ENCODE measurements at places on chromosomes 16 and 17. TPM values are rescaled to one million over a fixed set of nuclear protein-coding genes. Genes with fewer than 3 reads are reported as not detected.
A peak's percentile ranks its signal among the peaks of the same experiment; 100 is the strongest.

Gene LITAFD
- total RNA-seq: not detected

Gene ITGAL
- total RNA-seq: 648 TPM

Gene AIPL1
- not detected for total RNA-seq

Gene MMP2
- total RNA-seq: 0.55 TPM

Gene HCRT
- not detected for total RNA-seq

Gene SPATA20
- 14.1 TPM for total RNA-seq

Gene GPR142
- total RNA-seq: not detected

Gene CDH8
- total RNA-seq: not detected

Gene PFAS
- 29.1 TPM for total RNA-seq

Gene DBNDD1
- total RNA-seq: 0.73 TPM

Gene KRTAP4-1
- not detected for total RNA-seq

Gene USP6
- not detected for total RNA-seq

DNA sequence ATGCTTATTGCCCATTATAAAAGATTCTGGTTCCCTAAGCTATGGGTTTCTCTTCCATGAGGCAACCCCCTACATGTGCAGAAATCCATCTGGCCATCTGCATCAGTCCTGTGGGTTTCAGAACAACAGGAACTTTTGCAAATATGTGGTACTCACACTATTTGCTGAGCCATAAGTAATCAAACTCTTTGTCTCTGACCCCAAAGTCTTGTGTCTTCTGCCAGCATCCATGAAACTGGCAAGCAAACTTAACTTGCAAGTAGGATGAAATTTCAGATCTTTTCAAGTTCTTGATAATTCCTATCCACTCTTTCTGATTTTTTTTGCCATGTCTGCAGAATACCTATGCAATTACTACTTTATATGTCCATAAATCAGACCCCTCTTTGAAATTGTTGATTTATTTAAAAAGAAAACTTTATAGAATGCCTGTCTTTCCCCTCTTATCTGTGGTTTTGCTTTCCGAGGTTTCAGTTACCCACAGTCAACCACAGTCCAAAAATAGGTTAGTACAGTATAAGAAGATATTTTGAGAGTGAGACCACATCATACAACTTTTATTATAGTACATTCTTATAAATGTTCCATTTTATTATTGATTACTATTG is 158.4 kb upstream of the IRX3 start:
- no peak for DNase-seq

DNA sequence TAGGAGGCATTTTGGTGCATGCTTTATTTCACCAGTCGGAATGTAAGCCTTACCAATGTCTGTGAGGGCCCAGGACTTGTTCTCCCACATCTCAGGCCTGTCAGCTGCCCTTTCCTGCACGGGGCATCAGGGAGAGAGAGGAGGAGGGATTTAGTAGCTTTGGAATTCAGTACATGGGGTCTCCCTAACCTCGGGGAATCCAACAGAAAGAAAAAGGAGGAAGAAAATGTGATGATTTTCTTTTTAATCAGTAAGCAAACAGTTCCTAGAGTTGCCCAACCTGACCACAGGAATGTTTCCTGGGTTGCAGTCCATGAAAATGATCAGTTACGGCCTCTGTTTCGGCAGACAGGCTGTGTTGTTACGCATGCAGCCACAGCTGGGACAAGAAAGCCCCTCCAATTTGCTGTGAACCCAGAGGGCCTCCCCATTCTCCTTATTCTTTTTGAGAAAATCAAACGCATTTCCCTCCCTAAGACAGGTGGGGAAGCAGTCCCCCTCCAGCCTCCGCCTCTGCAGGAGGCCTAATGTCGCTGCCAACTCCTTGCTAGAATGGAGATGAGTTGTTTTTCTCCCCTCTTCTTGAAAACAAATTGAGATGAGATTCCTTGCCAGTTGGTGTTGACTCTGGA is 53.1 kb upstream of the TANGO6 start:
- no peak for DNase-seq

DNA sequence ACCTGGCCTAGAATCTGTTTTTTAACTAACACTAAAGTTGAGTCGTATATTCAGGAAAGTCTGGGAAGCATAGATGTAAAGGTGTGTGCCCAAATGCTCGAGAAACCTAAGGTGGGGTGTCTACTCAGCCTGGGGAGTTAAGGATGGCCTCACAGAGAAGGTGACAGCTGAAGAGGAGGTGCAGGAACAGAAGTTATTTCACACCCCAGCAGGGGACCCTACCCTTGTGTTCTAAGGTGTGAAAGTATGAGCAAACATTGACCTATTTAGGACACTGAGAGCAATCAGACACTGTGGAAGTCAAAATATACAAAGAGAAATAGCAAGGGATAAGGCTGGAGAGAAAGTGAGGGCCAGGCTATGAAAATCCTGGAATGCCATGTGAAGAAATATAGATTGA is 49.0 kb upstream of the DHX40 start:
- DNase-seq: no peak

GRCh38 chr17:82775001-82775823 is 23.3 kb downstream of the TBCD start:
- no peak for DNase-seq

- DNase-seq: no peak
Observed at GRCh38 chr16:81946206-81946605, 65.1 kb downstream of the SDR42E1 start.

GRCh38 chr16:19213885-19214284 is 45.8 kb downstream of the SYT17 start:
- DNase-seq: no peak

GRCh38 chr17:9672691-9673090 is 27.4 kb downstream of the USP43 start:
- no peak for DNase-seq

GRCh38 chr17:47937941-47938340 is 3.4 kb upstream of the PNPO start:
- DNase-seq: no peak

DNA sequence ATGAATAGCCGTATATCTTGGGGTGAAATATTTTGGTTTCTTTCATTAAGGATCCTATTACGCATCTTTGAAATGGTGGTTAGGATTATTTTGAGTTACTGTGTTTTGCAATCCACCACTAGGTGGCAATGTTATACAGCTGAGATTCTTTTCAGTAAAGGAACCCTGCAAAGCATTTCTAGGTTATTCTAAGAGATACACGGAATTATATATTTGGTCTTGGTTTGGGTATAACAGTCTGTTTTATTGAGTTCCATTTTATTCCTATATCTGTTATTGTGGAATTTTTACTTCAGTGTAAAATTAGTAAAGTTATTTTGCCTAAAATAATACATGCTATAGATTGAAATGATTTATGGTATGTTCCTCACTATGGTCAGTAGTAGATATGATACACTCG is 62.9 kb upstream of the CPHXL start:
- DNase-seq: peak; percentile 33

DNA sequence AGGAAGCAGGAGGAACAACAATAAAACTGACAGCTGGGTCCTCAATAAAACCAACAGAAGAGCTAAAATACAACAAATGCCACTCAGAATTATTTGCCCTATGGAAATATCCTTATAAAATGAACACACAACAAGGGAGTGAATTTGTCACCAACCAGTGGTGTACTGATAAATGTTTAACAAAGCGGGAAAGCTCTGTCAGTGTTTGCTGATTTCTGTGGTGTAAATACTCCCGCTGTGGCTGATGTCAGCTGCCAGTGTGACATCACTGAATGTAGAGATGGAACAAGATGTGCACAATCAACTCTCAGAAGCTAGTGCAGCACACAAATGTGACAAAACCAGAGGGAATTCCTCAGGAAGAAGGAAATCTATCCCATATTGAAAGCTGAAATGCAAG is 51.9 kb downstream of the CDYL2 start:
- DNase-seq: no peak

DNA sequence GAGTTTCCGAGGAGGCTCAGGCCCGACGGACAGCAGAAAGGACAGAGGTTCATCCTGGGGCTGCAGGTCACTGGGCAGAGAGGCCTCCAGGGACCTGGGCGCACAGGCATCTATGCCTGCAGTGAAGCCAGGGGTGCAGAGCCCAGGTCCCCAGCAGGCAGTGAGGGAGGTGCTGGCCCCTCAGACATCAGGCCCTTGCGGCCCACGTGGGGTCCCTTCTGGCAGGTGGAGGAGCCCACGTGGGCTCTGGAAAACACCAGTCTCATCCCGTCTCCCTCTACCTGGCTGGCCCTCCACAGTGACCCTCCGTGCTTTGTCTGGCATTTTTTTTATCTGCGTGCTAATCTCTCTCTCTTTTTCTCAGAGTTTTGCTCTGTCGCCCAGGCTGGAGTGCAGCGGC is 36.5 kb downstream of the ENGASE start:
- DNase-seq: no peak

GRCh38 chr16:50674831-50675230 is 6.3 kb downstream of the SNX20 start:
- DNase-seq: no peak

GRCh38 chr16:10386517-10387100 is 748 bp downstream of the ATF7IP2 start:
- no peak for DNase-seq

- no peak for DNase-seq
Observed at GRCh38 chr17:78369791-78370381, 8.6 kb upstream of the PGS1 start.

DNA sequence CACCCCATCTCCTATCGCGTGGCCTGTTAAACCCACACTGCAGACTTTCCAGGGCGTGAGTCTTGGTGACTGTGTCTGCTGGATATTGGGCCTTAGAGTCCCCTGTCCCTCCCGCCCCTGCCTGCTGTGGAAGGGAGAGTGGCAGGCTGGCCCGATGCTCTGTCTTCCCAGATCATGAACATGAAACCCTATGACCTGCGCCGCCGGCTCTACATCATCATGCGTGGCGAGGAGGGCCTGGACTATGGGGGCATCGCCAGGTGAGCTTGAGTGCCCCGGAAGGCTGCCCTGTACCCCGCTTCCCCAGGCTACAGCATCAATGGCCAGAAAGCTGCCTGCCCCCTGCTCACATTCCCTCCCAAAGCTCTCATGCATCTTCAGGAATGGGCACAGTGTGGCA is 19.5 kb upstream of the CLEC18A start:
- DNase-seq: no peak

- no peak for DNase-seq
Observed at GRCh38 chr16:29943846-29944799, 17.8 kb upstream of the TMEM219 start.

GRCh38 chr17:78774453-78774852 is 7.6 kb downstream of the CYTH1 start:
- DNase-seq: no peak

DNA sequence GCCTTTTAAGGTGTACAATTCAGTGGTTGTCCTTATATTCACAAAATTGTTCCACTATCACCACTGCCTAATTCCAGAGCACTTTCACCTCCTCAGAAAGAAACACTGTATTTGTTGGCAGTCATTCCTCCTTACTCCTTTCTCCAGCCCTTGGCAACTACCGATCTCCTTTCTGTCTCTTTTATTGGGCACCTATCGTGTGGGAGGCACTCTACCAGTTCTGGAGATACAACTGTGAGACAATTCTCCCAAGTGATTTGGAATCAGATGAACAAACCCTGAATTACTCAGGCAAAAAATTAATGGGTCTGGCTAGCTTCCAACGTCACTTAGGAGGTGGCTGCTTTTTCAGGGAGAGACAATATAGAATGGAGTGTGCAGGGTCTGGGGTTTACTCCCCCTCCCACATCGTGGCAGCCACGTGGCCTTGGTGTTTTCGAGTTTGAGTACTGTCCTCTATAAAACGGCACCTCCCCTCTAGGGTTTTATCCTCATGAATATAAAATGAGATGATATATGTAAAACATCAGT is 63.9 kb downstream of the SHISA9 start:
- DNase-seq: no peak

DNA sequence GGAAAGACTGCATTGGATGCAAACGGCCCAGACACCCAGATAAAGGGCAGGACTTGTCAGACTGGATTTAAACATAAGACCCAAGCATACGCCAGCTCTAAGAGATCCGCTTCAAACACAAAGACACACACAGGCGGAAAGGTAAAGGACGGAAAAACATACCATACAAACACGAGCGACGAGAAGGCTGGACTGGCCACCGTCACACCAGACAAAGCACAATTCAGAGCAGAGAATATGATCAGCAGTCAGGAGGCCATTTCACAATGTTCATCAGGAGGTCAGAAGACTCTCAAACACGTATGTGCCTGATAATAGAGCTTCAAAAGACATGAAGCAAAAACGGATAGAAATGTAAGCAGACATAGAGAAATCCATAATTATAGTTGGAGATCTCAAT is 84.9 kb upstream of the GNG13 start:
- DNase-seq: no peak

- DNase-seq: no peak
Observed at GRCh38 chr17:68704871-68705713, 103.9 kb upstream of the FAM20A start.

DNA sequence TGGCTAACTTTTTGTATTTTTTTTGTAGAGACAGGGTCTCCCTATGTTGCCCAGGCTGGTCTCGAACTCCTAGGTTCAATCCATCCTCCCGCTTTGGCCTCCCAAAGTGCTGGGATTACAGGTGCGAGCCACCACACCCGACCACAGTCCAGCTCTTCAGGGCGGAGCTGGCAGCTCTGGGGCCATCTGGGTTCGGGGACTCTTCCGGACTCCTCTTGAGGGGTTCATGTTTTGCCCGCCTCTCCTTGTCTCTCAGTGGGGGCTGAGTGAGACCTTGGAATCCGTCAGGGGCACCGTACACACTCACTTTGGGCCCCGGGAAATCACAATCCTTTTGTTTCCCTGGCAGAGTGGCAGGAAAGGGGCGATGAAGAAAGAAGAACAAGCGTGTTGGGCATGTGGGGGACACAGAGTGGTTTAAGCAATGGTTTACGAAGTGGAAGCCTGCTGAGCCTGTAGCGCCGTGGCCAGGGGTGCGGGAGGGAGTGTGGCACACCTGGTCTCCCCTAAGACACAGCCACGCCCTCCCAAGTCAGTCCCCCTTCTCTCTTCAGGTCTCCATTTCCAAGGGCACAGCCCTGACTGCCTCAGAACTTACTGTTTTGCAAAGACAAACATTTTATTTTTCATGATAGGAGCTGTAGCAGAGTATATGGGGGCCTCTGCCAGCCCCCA is 26.1 kb downstream of the TNS4 start:
- no peak for DNase-seq

DNA sequence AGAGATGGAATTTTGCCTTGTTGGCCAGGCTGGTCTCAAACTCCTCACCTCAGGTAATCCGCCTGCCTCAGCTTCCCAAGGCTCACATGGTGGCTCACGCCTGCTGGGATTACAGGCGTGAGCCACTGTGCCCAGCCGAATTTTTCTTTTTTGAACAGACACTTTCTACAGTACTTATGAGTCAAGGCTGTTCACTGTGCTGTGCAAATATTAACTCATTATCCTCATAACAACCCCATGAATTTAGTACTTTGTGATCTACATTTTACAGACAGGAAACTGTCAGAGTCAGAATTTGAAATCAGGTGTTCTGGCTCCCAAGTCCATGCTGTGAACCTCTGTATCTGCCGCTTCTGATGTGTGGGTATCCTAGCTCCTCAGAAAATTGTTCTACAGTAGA is 25.7 kb upstream of the RASL10B start:
- no peak for DNase-seq

All from CD4-positive, alpha-beta memory T cell (primary cell).